ENCODE measurements at places on chromosomes 5 and 9. TPM values are rescaled to one million over a fixed set of nuclear protein-coding genes. Genes with fewer than 3 reads are reported as not detected.

GRCh38 chr5:56055287-56055686 lies 60.5 kb upstream of the IL6ST start:
- no peak for DNase-seq

DNA sequence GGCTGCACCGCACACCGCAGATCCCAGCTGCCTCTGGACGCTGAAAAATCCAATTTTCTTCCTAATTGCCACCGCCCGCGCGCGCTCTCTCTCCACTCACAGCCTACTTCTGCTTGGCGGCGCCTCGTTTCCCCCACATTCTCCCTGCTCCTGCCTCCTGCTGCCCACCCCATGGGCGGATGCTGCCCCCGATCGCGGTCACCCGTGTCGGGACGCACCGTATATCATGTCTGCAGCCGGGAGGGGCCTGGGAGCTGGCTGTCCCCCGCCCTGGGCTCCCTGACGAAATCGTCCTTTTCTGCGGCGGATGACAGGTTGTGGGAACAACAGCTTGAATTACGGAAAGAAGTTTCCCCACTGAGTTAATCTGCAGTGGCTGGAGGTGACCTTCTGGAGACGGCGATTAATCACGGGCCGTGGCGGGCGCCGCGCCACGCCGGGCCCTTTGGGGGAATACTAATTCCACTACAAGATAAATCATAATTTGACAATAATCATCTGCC lies 36.3 kb upstream of the PSD2 start:
- DNase-seq, result no peak

DNA sequence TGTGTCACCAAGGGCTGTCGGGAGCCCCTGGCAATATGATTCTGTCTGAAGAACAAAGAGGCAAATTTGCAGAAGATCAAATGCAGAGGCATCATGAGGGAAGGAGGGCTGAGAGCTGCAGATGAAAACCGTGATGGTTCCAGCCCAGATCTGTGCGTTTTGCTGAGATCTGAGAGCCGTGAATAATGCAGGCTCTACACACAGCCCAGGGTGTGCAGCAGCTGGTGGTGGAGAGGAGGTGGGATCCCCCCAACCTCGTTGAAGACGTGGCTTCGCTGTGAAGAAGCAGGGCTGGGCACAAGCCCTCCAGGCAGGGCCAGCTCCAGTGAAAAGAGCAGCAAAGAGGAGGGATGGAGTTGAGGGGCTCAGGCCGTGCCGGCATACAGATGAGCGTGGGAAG lies 75.5 kb downstream of the TSPAN17 start:
- no peak for DNase-seq

SH3RF2 gene
- total RNA-seq, result 41.2 TPM

GRCh38 chr5:38780945-38781344 lies 64.9 kb upstream of the OSMR start:
- DNase-seq, result peak; percentile 79

DNA sequence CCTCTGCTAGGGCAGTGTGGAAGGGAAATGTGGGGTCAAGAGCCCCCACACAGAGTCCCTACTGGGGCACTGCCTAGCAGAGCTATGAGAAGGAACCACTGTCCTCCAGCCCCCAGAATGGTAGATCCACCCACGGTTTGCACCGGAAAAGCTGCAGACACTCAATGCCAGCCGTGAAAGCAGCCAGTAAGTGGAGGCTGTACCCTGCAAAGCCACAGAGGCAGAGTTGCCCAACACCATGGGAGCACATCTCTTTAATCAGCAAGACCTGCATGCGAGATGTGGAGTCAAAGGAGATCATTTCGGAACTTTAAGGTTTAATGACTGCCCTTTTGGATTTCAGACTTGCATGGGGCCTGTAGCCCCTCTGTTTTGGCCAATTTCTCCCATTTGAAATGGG lies 52.2 kb downstream of the GKAP1 start:
- DNase-seq, result no peak

- no peak for DNase-seq
Observed at GRCh38 chr9:4442806-4443205, 47.5 kb upstream of the SLC1A1 start.

SLCO6A1 gene
- not detected for total RNA-seq

DNA sequence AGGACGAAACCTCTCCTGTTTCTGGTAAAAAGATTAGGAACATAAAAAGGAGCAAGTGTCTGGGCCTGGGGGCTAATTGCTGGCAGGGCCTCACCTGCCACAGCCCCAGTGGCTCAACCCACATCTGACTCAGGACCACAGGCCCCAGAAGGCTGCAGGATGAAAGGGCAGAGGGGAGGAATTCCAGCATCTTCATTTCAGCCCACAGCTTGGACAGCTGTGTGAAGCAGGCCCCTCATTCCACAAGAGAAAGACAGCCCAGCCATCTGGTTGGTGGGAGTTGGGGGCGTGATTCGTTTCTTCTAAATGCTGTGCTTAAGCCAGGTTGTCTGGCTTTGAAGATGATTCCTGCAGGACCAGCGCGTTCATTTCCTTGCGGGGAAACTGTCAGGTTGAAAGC lies 29.1 kb downstream of the NKX2-5 start:
- no peak for DNase-seq

DNA sequence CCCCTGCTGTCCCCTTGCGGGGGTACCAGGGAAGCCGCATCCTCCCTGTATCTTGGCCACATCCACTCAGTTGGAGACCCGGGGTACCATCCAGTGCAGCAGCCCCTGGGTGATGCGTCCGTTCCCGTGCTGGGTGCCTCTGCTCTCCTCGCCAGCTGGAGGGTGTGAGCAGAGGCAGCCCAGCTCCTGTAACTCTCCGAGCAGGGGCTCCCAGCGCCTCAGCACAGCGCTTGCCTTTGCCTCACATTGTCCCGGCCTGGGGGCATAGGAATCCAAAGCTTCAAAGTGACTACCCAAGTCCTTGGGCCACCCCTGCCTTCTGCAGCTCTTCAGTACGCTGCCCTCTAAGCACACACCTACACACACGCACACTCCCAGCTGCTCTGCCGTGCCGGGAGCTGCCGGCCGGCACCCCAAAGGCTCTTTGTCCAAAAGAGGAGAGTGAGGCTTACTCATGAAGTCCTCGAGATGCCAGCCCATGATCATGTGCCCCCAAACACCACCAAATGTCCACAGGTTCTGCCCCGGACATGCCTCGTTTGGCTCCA lies 733 bp downstream of the ANGPTL2 start:
- no peak for DNase-seq

Measured in right atrium auricular region (tissue), 2 donors.